ENCODE measurements at places on chromosomes 3 and 15.

DNA sequence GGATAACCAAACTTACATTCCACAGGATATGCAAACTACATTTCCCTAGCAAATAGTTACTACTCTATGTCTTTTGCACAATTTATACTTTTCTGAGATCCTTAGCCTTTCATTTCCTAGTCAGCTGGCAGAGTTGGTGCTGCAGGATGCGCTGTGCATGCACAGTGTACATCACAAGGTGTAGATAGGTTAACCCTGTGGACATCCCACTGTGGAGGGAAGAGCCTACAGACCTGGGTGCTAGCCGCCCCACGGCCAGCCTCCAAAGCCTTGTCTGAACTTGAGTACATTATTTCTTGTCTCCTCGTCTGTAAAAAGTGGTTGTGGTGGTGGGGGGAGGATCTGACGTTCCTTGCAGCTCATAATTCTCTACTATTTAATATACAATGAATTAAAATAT is 3.5 kb downstream of the TNFSF10 start:
- no peak for DNase-seq

GRCh38 chr3:18097989-18098388 is 327.1 kb downstream of the SATB1 start:
- no peak for DNase-seq

GRCh38 chr3:4019501-4019900 is 220.3 kb downstream of the LRRN1 start:
- no peak for DNase-seq

DNA sequence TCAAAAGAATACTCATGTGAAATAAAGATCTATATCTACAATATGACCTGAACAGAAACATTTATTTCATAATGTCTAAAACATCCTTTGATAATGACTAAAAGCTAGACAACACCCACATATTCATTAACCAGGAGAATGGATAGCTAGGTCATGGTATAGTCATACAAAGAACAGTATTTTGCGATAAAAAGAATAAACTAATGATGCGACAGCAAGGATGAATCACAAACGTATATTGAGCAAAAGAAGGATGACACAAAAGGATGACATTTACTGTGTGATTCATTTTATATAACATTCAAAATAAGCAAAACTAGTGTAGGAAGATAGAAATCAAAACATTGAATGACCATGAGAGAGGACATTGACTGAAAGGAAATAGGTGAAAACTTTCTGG is 1233.1 kb downstream of the OTOL1 start:
- DNase-seq = no peak

DNA sequence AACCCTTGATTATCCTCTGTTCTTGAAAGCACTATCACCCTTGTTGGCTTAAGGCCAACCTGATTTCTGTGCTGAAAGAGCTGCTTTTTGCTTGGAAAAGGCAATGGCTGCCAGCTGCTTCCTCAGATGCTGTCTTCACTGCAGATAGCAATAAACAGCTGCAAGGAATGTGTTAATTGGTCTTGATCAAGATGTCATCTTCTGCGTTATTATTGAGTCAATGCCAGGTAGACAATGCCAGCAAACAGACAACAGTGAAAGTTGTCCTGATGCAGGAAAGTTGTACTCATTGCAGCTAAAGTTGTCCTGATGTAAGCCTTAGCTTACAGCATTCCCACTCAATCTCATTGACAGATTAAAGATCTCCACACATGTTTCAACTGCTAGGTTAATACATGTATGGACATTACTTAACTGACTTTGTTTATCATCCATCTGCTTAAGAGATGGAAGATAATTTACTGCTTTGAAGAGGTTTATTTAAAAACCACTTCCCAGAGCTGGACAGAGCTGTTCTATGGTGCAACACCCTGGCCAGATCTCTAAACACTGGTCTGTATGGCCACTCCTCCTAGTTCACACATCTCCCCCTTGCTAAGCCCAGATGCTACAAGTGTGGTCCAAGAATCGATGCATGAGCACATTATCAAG is 251.0 kb upstream of the MCTP2 start:
- no peak for DNase-seq
